Left renal pelvis (tissue), 4 donors: ENCODE measurements at places on chromosomes 3 and 15.

DNA sequence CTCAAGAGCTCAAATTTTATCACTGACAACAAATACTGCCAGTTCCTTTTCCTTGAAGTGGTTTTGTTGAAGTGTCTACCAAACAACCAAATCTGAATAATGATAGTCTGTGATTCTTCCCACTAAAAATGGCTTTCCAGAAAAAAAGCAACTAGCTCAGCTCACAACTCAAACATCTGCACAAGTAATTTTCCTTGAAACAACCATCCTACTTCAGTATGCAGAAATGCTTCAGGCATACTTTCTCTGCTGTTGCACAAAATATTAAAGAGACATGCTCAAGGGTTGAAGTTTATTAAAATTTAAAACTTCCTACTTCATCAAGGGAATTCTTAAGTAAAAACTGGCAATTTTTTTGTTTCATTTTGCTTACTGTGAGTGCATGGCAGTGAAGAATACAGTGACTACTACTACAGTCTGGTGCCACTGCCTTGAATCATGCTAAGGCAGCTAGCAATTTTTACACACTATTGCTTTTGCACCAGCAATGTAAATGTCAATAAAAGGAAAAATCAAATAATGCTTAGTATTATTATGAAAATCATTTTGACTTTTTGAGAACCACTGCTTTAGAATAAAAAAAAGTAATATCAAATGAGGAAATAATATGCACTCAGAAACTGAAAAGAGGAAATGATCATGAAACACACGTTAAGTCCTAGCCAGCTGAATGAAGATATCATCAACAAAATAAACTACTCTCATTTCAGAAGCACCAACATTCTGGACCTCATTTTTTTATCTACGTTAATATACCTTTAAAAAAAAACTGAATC, 33.6 kb downstream of the VPS13C start:
- DNase-seq: no peak

GRCh38 chr3:138608322-138609135, at the start of gene FAIM:
TSS of gene FAIM (plus strand) at chr3:138608771. CDS start at chr3:138619727, 10,956 bp downstream.
- DNase-seq: peak; percentile 50

- no peak for DNase-seq
Observed at GRCh38 chr15:65286069-65286703, 497 bp downstream of the PARP16 start.

GRCh38 chr15:38671675-38672254, 107.2 kb upstream of the RASGRP1 start:
- DNase-seq: no peak

DNA sequence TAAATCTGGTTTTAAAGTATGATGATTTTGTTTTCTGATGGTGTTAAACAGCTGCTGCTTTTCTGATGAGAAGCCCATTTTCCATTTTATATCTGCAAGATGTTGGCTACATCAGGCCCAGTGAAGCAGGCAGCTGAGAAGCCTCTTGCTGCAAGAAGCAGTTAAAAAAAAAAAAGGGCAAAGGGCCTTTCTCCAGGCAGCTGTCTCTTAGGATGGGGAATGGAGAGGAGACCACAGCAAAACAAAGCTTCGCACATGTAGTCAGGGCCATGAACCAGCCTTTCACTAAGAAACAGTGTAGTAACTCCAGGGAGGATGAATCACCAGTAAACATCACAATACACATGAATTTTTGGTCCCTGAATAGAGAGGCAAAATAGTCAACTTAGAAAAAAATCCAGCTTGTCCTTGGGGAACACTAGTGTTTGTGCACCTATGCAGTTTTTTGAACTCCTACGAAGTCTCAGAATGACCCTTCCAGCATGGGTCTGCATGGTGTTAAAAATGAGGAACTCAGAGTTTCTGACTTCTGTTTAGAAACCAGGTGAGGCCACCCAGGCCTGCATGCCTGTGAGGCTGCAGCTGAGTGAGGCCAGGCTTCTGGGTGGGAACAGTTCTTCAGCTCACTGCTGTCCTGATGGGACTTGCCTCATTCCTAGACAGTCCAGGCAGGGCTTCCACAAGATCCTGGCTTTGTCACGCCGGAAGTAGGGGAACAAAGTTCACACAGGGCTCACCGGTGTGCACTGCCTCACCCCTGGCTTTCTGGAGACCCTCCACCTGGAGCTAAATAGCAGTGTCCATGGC, 518.7 kb downstream of the MCTP2 start:
- no peak for DNase-seq

GRCh38 chr15:26771578-26772153, 1.2 kb downstream of the GABRB3 start:
- DNase-seq: peak; percentile 45

DNA sequence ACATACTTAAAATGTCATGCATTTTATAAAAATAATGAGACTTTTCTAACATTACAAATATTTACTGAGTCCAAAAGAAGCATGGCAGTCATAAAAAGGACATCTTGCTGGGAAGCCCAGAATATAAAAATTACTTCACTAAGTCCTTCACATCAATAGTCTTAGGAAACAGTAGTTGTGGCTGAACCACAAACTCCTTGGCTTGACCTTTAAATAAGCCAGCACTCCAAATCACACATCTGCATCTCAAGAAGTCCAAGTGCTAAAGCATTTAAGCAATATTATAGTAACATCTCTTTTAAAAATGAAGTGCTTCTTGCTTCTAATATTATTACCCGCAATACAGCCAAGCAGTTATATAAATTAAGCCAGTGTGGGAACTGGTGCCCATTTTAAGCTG, 8.8 kb downstream of the CCNL1 start:
- DNase-seq: no peak

DNA sequence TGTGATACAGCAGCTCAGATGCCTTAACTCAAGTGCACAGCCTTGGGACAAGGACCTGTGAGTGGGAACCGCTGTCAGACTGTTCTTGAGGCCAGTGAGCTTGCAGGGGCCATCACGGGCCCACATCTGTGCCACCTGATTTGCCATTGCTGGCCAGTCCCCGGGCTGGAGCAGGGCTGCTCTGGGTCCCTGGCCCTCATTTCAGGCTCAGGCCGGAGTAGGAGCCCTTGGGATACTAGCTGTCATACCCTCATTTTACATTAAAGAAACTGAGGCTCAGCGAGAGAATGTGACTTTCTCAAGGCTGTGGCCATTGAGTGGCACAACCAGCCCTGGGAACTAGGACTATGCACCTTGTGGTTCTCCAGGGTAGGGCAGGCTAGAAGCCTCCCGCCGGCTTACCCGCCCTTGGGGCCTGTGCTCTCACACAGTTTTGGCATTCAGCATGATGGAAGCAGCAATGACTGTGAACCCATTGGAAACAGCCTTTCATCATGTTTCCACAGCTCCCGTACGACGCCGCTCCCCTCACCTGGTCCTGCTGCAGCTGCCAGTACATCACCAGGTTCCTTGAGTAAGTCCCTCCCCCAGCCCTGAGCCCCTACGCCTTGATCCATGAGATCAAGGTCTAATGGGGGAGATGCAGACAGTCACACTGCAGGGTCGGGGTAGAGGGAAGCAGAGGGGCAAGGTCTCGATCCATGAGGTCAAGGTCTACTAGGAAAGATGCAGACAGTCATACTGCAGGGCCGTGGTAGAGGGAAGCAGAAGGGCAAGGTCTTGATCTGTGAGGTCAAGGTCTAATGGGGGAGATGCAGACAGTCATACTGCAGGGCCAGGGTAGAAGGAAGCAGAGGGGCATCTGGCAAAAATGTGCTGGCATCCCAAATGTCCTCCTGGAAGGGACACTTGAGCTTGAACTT, 42.2 kb downstream of the GOLGA6L10 start:
- DNase-seq: no peak

GRCh38 chr3:150748684-150749047, 14.3 kb downstream of the SIAH2 start:
- DNase-seq: no peak

DNA sequence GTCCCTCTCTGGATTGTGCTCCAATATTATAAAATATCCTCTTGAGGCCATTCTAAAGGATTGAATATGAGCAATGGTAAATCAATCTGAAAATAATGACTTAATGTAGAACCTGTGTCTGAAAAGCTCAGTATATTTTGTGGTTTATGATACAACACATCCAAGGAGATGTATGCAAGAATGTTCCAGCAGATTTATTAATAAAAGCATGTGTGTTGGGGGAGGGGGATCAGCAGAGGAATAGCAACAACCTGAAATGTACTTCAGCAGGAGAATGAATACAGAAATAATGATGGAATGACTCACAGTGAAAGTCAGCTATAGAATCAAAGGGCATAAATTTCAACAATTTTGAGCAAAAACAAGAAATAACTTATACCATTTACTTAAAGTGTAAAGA, 56.7 kb upstream of the NUDT16 start:
- DNase-seq: no peak

DNA sequence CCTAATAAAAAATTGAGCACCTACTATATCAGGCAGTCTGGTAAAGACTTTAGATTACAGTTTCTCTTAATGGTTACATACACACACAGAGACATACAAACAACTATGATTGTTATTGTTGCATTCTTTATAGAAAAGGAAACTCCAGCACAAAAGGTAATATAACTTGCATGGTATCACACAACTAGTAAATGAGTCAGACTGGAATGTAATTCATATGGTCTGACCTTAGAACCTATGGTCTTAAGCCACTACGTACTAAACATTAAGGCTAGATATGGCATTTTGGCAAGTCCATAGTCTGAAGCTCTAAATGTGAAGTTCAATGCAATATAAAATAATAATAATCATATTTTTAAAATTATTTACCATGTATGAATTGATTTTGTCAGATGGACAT, 380.6 kb downstream of the LSAMP start:
- no peak for DNase-seq

GRCh38 chr3:56620371-56620770, 62.7 kb downstream of the TASOR start:
- no peak for DNase-seq

DNA sequence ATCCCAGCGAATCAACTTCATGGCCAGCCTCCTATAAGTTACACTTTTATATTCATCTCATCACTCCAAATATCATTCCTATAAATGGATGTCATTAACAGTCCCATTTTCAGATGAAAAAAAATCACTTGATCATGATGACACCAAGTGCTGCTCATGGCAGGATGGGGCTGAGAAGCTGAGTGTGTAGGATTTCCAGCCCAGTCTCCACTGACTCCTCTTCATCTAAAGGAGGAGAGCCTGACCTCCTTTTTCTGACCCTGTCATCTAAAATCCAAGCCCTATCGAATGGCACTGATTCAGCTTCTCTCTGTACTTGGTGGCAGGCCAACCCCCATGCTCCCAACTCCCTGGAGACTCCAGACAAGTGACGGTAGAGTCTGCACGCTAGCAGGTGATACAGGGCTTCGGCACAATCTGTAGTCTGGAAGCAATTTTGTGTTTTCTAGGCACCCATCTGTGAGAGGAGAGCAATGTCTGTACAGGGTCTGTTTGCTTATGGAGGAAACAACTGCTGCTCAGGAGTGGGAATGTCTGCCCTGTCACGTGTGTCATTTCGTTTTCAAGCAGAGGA, 103.2 kb downstream of the EPHB1 start:
- DNase-seq: no peak

DNA sequence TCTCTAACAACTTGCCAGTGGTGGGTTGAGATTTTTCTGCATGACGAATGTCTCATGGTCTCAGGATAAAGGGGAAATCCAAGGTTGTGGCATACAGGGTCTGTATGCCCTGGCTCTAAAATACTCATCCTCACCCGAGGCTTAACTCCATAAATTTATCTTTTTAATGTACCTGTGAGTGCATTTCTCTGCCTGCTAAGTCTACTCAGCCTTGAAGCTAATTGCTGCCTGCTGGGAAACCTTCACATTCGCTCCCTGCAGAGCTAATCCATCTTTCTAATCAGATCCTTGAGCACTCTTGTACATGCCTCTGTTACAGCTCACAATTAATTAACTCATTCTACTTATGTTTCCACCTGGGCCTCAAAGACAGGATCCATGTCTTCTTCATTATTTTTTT, 93.8 kb downstream of the CMSS1 start:
- no peak for DNase-seq

DNA sequence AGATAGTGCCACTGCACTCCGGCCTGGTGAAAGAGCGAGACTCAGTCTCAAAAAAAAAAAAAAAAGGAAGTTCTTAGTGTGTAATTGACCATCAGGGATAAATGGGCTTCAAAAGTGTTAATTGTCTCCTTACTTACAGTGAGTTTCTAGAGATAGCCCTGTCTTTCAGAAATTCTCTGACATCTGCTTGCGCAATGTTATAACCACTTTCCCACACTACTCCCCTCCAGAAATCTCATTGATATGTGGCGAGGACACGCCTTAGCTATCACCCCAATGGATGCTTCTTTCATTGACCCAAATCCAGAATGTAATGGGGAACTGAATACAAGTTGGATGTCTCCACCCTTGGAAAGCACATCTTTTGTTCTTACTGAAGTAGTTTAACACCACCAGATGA, 70.9 kb downstream of the GMPS start:
- DNase-seq: no peak

DNA sequence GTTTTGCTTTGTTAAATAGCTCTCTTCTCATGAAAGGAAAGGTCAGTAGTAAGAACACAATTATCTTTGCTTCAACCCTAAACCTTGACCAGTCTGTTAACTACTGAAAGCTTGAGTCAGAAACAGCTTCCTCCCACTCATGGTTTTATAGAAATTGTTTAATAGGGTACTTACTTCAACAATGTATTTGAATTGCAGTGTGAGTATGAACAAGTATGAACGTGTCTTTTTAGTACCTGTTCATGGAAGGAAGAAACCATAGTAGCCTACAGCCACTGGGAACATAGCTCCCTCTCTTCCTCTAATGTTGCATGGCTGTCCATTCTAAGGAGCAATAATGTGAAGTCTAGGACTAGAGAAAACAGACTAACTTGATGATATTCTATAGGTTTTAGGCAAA, 311.0 kb downstream of the MCTP2 start:
- no peak for DNase-seq

DNA sequence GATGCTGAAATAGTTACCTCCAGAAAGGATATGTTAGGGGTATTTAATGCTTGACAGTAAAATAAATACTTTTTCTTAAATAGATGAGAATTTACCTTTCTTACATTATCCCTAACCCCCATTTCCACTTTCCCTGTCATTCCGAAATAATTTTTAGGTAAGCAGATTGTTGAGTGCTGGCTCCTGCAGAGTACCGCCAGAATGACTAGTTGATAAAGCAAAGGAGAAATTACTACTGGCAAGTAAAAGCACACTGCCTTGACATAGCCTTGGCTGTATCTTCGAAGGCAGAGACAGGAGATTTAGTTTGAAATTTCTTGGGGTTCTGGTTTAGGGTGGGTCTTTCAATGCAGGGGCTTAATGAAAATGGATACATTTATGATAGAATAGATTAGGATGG, 40.8 kb downstream of the LRRC49 start:
- DNase-seq: no peak

GRCh38 chr3:59430341-59430740, 380.5 kb upstream of the CFAP20DC start:
- no peak for DNase-seq

- no peak for DNase-seq
Observed at GRCh38 chr3:8780279-8780678, 10.9 kb upstream of the OXTR start.

- DNase-seq: no peak
Observed at GRCh38 chr3:89173546-89173945, 66.1 kb downstream of the EPHA3 start.

- no peak for DNase-seq
Observed at GRCh38 chr3:133799794-133800585, 5.6 kb upstream of the SRPRB start.
